ENCODE measurements at places on chromosomes 16 and 17. TPM values are rescaled to one million over a fixed set of nuclear protein-coding genes. Genes with fewer than 3 reads are reported as not detected.

SOX15 gene
- not detected for total RNA-seq

LHX1 gene
- total RNA-seq = not detected

HSF5 gene
- under 0.01 TPM for total RNA-seq

MT1M gene
- total RNA-seq = 4.3 TPM

ALOXE3 gene
- not detected for total RNA-seq

NOL3 gene
- 12.7 TPM for total RNA-seq

KCNH4 gene
- total RNA-seq = 0.15 TPM

AMDHD2 gene
- total RNA-seq = 76.6 TPM

KRT27 gene
- not detected for total RNA-seq

Measured in mammary microvascular endothelial cell (primary cell).